Left forelimb (tissue), 1 donor: ENCODE measurements at places on chromosomes 7 and 10.

GRCh38 chr7:26858735-26859134, 5.7 kb downstream of the SKAP2 start:
- DNase-seq = no peak

DNA sequence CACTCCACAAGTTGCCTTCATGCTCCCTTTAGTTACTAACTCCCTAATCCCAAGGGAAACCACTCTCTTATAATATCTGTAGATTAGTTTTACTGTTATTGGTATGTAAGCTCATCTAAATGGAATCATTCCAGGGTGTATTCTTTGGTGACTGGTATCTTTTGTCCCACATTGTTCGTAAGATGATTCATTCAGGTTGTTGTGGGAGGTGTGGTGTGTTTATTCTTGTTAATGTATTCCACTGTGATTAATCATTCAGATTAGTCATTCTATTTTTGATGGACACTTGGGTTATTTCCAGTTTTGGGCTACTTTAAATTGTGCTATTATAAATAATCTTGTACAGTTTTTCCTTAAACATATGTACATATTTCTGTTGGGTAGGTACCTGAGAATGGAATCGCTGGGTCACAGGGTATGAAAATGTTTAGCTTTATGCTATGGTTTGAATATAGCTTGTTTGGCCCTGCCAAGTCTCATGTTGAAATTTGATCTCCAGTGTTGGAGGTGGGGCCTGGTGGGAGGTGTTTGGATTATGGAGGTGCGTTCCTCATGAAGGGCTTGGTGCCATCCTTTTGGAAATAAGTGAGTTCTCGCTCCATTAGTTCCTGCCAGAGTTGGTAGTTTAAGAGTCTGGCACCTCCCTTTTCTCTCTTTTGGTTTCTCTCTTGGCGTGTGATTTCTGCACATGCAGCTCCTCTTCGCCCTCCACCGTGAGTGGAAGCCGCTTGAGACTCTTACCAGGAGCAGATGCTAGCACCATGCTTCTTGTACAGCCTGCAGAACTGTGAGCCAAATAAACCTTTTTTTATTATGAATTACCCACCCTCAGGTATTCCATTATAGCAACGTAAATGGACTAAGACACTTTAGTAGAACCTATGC, 13.8 kb downstream of the BTRC start:
- DNase-seq = no peak

GRCh38 chr10:103353281-103353680, 2.3 kb upstream of the PCGF6 start:
- DNase-seq = no peak

DNA sequence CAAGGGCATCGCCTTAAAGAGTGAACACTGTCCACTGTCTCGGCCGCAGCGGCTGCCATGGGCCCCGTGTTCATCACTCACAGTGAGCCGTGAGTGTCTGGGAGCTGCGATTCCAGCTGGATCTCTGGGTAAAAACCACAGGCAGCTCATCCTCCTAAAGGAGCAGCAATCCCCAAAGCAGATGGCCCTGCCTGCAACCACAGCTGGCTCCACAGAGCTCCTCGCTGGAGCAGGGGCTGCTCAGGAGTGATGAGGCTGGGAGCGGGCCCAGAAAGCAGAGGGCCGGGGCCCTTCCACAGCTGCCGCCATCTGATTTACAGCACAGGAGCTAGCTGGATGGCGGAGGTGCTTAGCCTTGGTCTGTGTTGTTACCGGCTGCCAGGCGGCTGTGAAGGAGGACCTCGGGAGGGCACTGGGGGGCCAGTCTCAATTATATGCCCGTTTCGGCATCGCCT, 6.6 kb upstream of the TMEM184A start:
- no peak for DNase-seq
